ENCODE measurements at places on chromosomes 2 and 18. TPM values are rescaled to one million over a fixed set of nuclear protein-coding genes. Genes with fewer than 3 reads are reported as not detected.

GRCh38 chr2:176122683-176123410 lies at the start of gene HOXD9:
Gene HOXD9, plus strand, starts transcription at chr2:176122719. Its CDS starts 50 bp downstream, at chr2:176122769.
- peak; percentile 67 for DNase-seq

DNA sequence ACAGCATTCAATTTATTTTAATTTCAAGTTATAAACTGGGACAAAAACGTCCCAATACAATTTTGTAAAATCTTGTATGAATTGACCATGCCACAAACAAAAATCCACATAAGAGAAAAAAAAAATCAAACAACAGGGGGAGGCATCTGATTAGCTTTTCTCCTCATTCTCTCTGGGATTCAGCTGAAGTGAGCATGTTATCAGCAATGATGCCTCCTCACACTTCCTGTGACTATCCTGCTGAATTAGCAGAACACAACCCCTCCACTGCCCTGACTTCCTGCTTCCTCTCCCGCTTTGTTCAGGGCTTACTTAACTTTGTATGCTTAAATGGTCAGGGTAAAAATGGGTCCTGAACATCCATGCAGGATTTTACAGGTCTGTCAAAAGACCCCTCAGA lies 132.2 kb upstream of the ITGB6 start:
- no peak for DNase-seq

- no peak for DNase-seq
Measured at GRCh38 chr2:75047992-75048625, 89.7 kb downstream of the POLE4 start.

The GMCL1 gene
- total RNA-seq: 23.1 TPM

All from neural progenitor cell (in vitro differentiated cells).